ENCODE measurements at places on chromosomes 7 and 10.
A peak's percentile ranks its signal among the peaks of the same experiment; 100 is the strongest.

GRCh38 chr10:93437086-93437945 lies 44.8 kb downstream of the MYOF start:
- DNase-seq: peak; percentile 69

GRCh38 chr7:101691822-101692384 lies 62.8 kb upstream of the MYL10 start:
- DNase-seq: no peak

DNA sequence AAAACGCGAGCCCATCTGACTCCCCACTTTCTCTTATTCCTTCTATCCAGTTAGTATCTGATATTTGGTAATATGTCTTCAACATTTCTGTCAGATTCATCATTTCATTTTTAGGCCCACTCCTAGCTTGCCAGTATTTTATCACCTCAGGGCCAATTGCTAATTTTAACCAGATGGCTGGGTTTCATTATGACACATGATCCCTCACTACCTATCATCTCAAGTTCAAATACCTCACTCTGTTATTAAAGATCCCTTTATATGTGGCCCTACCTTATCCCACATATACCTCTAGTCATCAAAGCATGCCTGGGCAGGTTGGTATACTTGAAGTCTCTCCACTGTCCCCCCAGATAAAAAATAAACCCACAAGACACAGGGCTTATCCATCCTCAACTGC lies 104.9 kb downstream of the RNLS start:
- no peak for DNase-seq

DNA sequence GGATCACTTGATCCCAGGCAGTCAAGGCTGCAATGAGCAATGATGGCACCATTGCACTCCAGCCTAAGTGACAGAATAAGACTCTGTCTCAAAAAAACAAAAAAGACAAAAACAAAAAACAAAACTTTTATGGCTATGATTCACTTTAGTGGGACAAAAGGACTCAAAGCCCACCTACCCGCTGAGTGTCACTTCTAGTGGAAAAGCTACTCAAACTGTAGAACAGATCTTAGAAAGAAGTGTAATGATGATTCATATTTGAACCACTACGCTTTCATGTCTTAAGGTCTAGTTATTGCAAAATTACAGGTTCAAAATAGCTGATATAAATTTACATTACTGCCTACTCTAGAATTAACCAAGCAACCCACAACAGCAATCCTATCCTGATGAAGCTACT lies 47.1 kb upstream of the OTUD1 start:
- no peak for DNase-seq

DNA sequence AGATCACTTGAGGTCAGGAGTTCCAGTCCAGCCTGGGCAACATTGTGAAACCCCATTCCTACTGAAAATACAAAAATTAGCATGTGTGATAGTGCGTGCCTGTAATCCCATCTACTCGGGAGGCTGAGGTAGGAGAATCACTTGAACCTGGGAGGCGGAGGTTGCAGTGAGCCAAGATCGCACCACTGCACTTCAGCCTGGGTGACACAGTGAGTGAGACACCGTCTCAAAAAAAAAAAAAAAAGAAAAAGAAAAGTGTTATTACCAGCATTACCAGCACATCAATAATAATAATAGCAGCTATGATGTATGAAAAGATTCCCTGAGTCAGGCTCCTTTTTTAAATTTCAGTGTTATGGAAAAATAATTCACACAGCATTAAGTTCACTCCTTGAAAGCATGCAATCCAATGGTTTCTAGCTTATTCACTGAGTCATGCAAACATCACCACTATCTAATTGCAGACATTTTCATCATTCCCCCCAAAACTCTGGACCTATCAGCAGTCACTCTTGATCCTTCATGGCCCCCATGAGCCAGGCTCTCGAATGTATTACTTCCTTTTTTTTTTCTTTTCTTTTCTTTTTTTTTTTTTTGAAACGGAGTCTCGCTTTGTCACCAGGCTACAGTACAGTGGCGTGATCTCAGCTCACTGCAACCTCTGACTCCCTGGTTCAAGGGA lies 228.4 kb downstream of the FANK1 start:
- DNase-seq: no peak

DNA sequence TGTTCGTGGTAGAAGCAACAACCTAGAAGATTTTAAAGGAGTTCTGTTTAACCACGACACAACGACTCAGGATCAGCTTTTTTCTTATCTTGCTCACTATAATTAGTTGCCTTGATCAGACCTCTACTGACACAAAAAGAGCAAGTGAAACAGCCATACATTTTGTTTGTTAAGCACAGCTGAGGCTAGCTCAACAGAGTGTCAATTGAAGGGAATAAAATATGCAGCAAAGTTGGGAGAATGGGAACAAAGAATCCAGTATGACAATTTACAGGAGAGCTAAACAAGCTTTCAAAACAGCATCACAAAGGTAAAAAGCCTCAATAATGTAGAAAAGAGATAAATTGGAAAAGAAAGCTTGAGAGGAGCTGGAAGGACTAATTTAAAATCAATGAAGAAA lies 40.5 kb upstream of the HERPUD2 start:
- no peak for DNase-seq

DNA sequence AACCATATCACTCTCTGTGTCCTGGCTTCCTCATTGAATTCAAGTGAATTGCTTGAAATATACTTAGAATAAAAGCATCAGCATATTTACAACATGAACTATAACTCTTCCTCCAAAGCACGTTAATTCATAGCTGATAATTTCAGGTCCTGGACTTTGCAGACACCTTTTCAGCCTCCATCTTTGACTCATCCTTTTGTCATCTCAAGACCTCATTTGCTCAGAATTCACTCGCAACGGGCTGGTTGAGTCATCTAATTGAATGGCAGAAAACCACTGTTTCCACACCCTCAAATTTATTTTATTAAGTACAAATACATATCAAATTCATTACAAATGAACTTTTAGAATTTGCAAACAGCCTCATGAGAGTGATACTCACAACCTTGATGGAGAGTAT lies 545.7 kb downstream of the GATA3 start:
- no peak for DNase-seq

- no peak for DNase-seq
Observed at GRCh38 chr7:33354201-33354600, 224.8 kb downstream of the BBS9 start.

DNA sequence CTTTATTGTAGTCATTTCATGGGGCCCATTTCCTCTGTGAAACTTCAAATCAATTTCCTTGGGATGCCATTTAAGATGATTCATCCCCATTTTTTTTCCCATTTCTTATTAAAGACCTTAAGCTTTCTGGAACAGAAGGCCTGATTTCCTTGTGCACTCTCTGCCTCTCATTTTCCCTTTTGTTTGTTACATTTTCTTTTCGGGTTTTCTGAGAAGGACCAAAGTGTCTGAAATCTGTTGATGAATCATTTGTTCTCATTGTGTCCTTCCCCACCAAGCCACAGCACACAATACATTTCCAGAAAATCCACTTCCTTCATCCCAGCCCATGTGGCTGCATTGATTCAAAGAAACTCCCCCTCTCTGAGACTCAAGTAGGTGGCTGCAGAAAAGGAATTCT lies 372.4 kb downstream of the SFMBT2 start:
- no peak for DNase-seq

- peak; percentile 58 for DNase-seq
Observed at GRCh38 chr7:1693419-1693990, 23.4 kb downstream of the ELFN1 start.

DNA sequence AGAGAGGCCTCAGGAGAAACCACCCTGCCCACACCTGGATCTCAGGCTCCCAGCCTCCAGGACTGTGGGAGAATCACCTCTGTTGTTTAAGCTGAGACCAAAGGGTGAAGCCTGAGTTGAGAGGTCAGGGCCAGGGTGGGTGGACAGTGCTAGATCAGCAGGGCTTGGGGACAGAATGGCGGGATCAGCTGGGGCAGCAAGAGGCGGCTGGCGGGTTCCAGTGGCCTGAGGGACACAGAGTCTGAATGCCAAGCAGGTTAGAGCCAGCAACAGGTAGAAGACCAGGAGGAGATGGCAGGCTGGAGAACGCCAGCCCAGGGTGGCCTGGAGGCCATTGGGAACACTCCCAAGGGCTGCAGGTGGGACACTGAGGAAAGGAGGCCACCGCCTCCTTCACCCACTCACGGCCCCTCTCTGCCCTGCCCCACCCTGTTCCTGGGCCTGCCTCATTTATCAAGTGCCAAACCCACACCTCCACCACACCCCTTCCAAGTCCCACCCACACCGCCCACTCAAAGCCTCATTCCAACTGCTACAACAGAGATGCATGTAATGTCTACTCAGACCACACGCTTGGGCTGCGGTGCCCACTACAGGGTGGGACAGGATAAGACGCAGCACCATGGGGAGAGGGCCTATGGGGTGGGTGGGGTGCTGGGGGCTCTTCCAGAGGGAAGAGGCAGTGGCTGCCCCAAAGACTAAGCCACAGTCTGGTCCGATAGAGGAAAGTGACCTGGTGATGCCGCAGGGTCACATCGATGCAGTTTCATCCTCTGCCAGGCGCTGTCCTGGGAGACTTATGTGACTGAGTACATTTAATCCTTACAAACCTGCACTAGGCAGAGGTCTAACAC lies 173.9 kb downstream of the TNS3 start:
- no peak for DNase-seq

GRCh38 chr7:26992670-26993069 lies 103.1 kb downstream of the HOXA1 start:
- DNase-seq: no peak

GRCh38 chr7:80385508-80385907 lies 126.4 kb downstream of the GNAT3 start:
- DNase-seq: no peak

- DNase-seq: no peak
Observed at GRCh38 chr7:149779502-149779805, 6.1 kb upstream of the ZNF467 start.

GRCh38 chr7:28575241-28575643 lies 162.9 kb downstream of the CREB5 start:
- DNase-seq: no peak

GRCh38 chr10:99057936-99058690 lies 177.5 kb downstream of the HPSE2 start:
- peak; percentile 81 for DNase-seq

DNA sequence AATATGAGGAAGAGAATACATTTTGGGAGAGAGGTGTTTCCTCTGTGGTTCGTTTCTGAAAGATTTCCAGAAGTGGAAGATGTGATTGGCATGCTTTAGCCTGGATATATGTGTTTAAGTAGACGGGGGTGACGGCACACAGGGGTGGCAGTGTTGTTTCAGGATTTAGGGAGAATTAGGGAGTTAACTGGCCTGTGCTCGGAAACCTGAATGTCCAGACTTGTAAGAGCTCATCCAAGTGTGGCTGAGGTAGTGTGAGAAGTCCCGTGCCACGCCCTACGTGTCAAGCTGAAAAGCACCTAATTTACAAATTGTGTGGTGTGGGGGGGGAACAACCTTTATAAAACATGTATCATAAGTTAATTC lies 1.1 kb downstream of the RALA start:
- DNase-seq: peak; percentile 17

DNA sequence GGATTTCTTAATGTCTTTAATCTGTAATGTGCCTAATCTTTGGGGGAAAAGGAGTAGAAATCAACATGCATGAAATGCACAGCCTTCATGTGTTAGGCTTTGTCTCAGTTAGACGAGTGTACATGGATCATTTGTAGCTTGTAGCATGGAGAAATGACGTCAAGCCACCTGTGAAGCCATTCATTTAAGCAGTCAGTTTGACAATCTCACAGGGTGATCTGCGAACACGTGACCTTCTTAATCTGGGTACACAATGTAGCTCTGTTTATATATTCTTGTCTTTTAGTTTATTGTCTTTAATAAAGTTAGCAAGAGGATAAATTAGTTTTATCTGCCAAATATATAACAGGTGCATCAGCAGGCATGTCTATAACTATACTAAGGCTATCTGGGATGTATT lies 351.9 kb upstream of the LRGUK start:
- peak; percentile 72 for DNase-seq

DNA sequence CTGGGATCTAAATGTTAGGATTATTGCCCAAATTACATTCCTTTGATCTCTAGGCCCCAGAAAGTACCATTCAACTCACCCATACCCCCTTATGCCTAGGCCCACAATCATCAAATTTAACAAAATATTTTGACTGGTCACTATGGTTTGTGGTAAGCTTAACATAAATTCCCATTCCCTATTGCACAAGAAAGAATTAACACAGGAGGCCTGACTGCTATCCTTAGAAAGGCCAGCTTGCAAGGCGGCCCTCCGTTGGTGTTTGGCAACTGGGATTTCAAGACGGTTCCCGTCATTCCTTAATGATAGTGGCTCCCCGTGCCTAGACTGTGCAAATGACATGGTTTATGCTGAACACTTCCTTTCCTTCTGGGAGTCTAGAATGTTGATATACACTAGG lies 29.6 kb downstream of the ARHGAP21 start:
- DNase-seq: no peak

- DNase-seq: no peak
Observed at GRCh38 chr7:70063927-70064326, 465.7 kb downstream of the AUTS2 start.

Measured in SJCRH30 (cell line).